SK-N-SH treated with all-trans-retinoic acid at 6 μM for 48 hours (cell line): ENCODE measurements at places on chromosomes 3 and 15.

DNA sequence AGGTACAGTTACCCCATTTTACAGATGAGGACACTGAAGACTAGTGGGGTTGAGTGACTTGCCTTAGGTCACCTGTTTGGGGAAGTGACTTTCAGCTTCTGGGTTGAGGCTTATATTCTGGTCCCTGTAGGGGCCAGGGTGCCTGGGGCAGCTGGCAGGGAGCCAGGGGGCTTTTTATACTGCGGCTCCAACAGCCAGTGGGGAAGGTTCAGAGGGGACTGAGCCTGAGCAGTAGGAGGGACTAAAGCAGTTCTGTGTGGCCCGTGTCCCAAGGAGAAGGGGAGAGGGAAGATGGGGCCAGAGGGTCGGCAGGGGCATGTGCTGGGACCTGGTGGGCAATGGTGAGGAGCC lies 37.7 kb downstream of the SLC6A6 start:
- ATAC-seq, result peak; percentile 6; the same call in 2 of the 3 replicates

GRCh38 chr3:146975476-146975875 lies 370.3 kb upstream of the PLSCR5 start:
- no peak for ATAC-seq

GRCh38 chr3:9403463-9403862 lies 6.0 kb downstream of the SETD5 start:
- no peak for ATAC-seq

DNA sequence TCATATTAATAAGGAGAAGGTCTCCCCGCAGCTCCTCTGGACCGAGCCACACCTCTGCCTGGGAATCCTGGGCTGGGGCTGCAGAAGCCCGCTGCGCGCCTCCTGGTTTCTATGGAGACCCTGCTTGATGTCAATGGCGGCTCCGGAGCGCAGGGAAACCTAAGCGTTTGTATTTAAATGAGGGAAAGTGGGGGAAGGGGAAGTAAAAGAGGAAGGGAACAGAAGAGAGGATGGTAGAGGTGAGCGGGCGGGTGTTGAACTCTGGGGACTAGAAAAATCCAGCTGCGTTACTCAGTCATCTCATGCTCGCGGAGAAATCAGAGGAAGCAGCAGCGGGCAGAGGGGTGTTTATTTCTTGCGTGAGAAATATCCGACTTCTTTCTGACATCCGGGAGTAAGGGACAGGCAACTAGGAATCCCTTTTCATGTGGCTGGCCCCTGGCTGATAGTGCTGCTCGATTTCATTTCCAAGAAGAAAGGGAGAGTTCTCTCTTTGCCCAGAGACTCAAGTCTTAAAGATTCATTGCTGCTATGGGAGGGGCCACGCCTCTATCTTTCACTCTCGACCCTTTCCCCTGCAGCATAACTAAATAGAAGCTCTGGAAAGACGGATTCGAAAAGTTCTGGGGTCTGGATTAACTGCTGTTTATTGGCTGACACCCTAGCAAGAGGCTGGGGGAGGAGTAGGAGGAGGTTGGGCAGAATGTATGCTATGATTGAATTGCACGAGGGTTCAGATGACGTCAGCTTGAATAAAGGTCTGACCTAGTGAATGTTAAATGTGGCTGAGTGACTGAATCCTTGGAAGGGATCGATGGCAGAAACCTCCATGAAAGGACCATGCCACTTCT lies 110.5 kb upstream of the GAP43 start:
- ATAC-seq, result peak; percentile 86

DNA sequence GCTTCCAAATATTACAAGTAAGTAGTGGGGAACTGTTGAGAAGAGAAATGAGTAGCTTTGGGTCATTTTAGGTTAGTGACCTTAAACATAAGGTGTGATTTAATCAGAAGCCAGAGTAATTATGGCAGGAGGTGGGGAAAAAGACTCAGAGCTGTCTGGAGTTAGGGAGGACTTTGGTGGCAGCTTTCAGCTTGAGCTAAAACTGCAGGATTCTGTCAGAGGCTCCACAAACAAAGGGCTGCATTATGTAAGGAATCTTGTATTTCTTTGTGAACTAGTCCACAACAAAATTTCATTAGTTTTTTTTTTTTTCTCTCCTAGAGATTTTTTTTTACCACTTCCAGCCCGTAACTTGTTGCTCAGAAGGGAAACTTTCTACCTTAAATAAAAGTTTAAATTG lies 345.3 kb downstream of the TIGIT start:
- no peak for ATAC-seq

DNA sequence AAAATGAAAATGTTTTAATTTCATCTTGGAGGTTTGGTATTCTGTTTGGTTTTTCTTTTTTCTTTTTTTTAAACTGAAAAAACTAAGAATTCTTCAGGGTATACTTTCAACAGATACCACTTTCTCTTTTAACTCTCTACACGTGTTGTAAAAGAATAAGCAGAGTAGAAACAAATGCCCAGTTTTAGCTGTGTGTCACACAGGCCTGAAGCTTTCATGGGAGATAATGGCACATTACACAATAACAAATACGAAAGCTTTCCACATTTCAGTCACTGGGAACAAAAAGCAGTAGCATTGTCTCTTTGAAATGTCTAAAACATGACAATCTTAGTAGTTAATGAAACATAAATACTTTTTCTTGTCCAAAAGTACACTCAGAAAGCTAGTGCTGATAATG lies 818.5 kb downstream of the TBL1XR1 start:
- no peak for ATAC-seq

- peak; percentile 76 for ATAC-seq
Measured at GRCh38 chr3:73719861-73720260, 95.1 kb upstream of the PDZRN3 start.

DNA sequence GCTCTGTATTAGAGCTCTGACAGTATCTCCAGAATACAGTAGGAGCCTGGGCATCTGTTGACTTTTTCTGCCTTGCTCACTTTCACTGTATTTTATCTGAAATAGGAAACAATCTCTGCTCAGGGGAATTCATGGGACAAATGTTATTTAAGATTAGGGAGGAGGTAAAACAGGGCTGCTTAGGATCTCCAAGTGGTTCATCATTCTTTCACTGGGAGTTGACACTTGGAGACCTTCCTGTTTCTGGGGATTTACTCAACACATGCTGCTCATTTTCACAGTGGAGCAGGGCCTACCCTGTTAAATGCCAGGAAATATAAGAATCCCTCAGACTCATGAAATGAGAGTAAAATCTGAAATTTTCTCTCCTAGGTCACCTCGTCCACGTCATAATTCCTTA lies 185.5 kb downstream of the GAP43 start:
- peak; percentile 55 for ATAC-seq

DNA sequence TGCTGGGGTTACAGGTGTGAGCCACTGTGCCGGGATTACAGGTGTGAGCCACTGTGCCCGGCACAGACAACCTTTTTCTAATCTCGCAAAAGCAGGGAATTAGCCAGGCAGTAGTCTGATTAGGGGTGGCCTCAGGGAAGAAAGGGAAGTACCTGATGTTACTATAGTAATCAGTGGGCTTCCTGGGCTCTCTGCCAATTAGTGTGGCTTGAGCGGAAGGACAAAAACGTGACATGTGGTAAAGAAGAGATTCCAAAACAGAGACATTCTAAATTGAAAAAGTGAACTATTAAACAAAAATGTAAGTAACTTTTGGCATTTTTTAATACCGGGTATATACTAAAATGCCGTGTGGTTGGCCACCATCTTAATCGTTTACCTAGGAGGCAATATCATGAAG lies 48.1 kb downstream of the CFAP20DC start:
- ATAC-seq, result no peak

DNA sequence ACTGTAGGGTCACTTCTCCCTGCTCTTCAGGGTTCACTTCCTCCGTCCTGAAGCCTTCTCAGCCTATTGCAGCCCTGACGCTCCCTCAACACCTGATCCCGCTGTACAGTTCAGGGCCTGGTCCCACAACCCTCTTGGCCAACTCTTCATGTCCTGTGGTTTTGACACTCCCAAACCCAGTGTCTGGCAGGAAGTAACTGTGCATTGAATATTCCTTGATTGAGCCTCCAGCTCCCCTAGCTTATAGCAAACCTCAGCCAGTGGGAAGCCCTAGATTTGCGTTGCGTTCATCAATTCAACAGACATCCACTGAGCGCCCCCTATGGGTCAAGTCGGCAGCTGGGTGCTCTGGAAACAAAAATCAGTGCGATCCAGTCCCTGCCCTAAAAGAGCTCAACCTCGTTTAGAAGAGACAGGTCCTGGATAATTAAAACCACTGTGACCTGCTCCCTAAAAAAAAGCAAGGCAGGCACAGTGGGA lies 13.5 kb downstream of the UBAP1L start:
- ATAC-seq, result peak; percentile 66

- ATAC-seq, result no peak
Measured at GRCh38 chr15:88071141-88071540, 185.4 kb downstream of the NTRK3 start.

- ATAC-seq, result no peak
Measured at GRCh38 chr3:159751146-159751545, 237.5 kb upstream of the IL12A start.

DNA sequence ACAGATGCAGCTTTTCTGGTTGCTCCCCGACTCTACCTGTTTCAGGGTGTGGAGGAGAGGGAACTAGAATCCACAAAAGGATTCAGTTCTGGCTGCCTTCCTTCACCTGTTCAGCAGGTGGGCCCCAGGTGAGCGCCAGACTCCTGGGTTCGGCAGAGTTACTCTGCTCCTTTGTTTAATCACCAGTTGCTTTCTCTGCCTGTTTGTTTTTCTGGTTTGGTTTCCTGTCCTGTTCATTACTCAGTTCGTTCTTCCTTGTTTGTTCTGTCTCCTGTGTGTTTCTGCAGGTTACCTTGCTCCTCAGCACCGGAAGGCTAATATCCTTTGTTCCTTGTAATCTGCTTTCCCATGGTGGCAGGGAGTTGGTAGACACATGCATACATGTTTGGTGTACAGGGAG lies 508.5 kb upstream of the ATP11B start:
- ATAC-seq, result no peak

DNA sequence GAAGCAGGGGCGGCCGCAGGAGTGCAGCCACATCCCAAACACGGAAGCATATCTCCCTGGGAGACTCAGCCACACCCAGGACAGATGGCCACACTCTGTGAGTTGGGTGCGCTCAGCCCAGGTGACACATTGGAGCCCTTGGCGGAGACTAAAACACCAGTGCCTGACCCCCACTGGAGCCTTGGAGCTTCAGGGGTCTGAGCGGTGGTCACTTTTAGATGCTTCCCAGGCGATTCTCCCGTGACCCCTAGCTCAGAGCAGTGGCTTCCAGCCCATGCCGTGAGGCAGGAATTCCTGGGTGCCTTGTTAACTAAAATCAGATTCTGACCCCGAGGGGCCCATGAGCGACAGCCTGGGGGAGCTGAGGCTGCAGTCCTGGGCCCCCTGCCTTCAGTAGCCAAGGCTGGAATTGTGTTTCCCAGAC lies 54.5 kb downstream of the PLXNA1 start:
- no peak for ATAC-seq

GRCh38 chr15:28269097-28269496 lies 52.9 kb downstream of the HERC2 start:
- no peak for ATAC-seq

DNA sequence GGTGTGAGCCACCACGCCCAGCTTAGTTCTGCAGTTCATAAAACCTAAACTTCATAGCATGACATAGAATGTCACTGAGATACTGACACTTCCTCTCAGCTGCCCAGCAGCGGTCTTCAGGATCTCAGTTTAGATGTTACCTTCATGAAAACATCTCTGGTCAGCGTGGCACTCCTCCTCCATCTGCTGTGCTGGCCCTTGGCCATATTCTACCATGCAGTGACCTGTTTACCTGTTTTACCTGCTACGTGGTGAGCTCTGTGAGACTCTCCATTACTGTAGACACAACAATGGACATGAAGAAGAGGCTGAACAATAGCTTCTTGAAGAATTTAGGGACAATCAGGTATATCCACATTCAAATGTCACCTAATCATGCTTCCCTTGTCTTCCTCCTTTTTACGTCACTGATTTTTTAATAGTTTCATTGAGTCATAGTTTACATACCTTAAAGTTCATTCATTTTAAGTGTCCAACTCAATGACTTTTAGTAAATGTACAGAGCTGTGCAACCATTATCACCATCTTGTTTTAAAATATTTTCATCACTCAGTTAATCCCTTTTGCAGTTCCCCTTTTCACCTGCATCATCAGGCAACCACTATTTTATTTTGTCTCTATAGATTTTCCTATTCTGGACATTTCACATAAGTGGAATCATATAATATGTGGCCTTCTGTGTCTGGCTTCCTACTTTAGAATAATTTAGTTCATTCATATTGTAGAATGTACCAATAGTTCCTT lies 32.2 kb upstream of the PTPN23 start:
- no peak for ATAC-seq

DNA sequence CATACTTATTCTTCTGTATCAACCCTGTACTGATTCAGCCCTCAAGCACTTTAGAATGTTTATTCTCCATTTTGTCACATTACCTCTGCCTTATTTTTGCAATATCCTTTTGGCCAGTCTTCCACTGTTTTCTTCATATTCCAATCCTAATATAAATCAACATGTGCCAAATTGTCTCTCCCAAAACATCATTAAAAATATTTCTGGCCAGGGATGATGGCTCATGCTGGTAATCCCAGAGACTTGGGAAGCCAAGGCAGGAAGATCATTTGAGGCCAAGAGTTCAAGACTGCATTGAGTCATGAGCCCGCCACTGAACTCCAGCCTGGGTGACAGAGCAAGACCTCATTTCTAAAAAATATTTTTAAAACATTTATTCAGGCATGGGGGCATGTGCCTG lies 641.4 kb upstream of the CBLB start:
- no peak for ATAC-seq
